ENCODE measurements at places on chromosomes 12 and 14.

DNA sequence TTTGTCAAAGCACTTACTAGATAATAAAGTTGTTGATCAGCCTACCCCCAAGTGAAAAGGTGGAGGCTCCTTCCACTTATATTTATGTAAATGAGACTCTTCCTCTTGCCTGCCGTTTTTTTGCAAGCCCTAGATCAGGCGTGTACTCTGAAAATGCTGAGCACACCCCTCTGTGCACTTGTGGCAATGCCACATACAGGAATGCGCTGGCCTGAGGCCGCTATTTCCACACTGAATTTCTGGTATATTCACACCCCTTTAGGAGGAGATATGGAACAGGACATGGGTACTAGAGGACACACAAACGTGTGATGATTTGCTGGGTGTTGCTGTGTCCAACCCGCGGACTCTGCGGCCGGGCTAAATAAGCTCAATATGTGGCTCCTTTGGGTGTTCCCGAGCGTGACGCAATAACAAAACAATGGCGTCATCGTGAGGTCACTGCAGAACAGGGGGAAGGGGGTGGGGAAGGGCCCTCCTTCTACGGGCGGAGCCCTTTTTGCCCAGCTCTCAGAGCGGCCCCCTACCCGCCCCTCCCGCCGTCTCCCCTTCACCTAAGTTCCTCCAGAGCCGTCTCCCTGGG, 554 bp upstream of the TSPAN31 start:
- no peak for DNase-seq

DNA sequence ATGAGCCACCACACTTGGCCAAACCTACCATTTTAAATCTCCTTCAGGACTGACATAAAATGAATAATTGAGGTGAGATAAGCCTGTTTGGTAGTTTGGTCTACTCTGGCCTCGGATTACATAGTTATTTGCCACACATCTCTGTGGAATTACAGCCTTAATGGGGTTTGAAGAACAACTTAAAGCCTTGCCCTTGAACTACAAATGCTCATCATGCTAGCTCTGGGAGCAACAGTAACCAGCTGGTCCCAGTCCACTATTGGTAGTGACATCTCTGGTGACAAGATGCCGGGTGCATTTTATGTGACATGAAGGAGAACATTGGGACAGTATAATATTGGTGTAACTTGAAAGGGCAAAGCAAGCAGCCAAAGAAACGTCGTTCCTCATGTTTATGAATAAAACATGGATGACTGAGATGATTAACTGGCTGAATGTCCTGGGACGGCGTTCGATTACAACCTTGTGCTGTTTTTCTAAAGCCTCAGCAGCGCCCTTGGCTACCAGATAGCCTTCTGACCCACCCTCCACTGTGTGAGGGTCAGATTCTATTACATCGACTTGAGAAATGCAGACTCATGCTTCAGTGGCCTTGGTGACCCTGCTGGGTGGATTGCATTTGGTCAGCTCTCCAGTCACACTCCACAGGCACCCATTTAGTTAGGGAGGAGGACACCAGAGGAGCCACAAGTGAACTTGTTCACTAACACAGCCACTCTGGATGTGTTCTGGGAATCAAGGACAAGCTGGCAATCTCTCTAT, 41.5 kb downstream of the BEST3 start:
- DNase-seq: no peak

- DNase-seq: no peak
Observed at GRCh38 chr12:26271889-26272492, 76.6 kb downstream of the SSPN start.

- DNase-seq: no peak
Observed at GRCh38 chr14:65485516-65485915, 73.0 kb downstream of the FUT8 start.

GRCh38 chr12:2750185-2750584, 44.6 kb upstream of the FKBP4 start:
- no peak for DNase-seq

DNA sequence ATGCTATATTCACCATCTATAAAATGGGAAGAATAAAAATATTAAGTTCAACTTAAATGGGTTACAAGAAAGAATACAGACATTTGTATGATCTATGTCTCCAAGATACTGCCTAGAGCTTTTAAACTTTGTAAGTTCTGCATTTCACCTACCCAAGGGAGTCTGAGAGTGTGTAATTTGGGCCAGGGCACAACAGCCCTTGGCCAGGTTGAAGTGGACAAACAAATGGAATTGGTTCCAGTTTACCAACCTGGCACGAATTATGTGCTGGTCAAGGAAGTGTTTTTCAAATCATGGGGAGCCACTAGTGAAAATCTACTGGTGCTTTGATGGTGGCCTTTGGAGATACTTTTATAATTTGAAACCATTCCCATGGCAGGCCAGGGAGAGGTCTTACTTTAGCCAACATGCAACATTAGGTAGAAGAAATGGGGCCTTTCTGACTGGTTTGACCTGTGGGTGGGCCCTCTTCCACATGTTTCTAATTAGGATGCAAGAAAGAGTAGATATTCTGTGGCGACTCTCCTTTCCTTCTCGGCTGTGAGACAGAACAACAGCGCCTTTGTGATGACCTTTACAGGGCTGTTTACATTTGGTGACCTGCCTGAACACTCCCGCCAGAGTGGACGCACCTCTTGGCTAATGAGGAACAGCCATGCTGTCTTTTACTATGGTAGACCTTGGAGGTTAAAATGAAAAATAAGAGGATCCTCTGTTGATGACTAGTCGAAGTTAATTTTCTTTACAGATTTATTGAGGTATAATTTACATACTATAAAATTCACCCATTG, 476.6 kb downstream of the ZFP36L1 start:
- DNase-seq: no peak

DNA sequence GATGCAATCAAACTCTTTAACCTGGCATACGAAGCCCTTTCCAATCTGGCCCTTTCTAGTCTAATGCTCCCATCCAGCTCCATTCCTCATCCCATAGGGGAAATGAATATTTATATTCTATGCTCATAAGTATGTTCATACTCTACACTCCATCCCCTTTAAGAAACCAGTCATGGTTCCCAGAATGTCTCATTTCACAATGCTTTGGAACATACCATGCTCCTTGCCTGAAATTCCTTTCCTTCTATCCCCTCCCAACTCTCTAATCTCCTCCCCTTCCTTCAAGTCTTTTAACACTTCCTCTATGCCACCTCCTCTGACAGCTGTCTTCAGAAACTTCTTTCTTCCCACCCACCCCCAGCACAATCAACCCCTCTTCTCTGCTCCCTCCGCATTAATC, 207.0 kb upstream of the CAND1 start:
- DNase-seq: no peak

- no peak for DNase-seq
Observed at GRCh38 chr12:51951843-51952722, 584 bp downstream of the ACVR1B start.

- DNase-seq: no peak
Observed at GRCh38 chr12:75479963-75480461, 543 bp upstream of the GLIPR1 start.

DNA sequence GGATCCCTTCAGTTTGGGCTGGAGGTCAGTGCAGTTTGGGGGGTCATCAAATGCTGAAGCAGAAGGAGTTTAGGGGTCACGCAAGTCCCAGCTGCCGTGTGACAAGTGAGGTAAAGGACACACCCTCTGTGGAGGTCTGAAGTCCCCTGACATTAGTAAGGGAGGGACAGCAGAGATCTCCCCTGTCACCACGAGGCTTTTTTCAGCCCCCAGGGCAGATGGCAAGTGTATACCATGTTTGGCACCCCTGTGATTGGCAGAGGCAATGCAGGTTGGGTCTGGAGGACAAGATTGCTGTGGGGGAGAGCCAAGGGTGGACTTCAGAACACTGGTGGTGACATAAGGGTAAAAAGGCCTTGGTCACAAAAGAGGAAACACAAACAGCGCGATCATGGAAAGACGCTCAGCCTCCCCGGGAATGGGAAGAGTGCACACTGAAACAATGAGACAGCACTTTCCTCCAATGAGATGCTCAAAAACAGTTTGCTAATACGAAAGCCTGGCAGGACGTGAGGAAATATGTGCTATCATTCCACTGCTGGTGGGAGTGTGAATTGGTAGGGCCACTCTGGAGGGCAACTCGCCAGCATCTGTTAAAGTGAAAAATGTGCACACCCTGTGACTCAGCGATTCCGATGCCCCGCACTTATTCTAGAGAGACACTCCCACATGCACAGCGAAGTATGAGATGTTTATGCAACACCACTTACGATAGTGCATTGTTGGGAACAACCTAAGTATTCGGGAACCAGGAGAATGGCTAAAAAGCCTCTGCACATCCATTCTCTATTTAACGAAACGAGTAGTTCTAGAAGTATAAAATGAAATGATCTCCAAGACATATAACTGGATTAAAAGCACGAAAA, 14.4 kb upstream of the CD27 start:
- no peak for DNase-seq

DNA sequence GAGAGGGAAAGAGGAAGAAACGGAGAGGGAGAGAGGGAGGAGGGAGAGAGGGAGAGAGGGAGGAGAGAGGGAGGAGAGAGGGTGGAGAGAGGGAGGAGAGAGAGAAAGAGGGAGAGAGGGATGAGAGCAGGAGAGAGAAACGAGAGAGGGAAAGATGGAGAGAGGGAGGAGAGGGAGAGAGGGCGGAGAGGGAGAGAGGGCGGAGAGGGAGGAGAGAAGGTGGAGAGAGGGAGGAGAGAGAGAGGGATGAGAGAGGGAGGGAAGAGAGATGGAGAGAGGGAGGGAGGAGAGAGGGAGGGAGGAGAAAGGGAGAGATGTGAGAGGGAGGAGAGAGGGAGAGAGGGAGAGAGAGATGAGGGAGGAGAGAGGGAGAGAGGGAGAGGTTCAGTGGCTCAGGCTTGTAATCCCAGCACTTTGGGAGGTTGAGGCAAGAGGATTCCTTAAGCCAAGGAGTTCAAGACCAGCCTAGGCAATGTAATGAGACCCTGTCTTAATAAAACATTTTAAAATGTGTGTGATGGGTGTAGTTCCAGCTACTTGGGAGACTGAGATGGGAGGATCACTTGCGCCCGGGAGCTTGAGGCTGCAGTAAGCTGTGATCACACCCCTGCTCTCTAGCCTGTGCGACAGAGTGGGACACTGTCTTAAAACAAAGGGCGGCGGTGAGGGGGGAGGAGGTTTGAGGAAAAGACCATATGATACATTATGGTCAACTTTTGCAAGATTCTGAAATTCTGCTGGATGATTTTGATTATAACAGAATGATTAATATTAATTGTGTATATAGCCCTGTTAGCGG, 21.3 kb upstream of the SNRPF start:
- no peak for DNase-seq

DNA sequence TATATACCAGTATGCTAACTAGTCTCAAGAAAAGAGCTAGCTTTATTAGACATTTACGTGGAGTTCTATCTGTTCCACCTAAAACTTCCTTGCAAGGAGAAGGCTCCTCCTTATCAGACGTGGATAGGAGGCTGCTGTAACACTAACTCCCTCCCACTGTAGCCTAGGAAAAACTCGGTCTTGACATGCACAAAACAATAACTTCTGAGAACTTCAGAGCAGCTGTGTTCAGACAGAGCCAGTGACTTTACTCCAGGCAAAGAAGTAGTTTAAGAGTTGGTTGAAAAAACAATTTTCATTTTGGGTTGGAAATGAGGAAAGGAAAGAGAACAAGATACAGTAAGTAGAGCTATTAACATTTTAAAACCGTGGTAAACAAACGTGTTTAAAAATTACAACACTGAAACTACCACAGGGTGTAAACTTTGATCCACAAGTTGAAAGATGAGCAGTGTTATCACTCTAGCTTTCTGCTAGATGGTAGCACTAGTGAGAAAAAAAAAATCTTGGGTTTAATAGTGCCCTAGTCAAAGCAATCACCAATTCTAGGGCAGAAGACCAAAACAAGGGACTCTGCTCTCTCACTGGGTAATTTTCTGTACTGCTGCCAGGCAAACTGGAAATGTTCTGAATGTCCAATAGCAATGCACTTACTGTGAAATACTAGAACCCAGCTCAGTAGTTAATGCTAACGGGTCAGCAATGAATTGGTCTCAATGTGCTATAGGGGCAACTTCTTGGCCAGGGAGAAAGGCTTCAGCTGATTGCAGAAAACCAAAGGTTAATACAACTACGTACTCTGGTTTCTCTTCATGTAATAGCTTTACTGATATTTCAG, 2.4 kb downstream of the ATF7 start:
- DNase-seq: no peak

DNA sequence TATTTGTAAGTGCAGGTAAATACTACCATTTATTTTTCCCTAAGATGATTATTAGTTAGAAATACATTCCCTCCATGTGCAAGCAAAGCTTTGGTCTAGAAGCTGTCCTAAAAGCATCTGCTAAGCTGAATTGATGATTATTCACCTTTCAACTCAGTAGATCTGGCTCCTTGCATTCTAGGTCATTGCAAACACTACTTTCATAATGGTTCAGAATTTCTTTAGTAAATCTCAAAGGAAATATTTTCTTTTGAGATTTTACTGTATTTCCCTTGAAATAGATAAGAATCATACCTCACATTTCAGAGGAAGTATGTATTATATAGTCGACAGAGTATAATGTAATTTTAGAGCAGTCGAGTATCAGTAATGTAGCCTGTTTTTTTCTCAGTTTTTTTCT, 2.4 kb downstream of the ETNK1 start:
- no peak for DNase-seq

GRCh38 chr12:109089683-109090082, 3.6 kb downstream of the ALKBH2 start:
- DNase-seq: no peak

- no peak for DNase-seq
Observed at GRCh38 chr14:102183886-102184285, 44.2 kb downstream of the WDR20 start.

DNA sequence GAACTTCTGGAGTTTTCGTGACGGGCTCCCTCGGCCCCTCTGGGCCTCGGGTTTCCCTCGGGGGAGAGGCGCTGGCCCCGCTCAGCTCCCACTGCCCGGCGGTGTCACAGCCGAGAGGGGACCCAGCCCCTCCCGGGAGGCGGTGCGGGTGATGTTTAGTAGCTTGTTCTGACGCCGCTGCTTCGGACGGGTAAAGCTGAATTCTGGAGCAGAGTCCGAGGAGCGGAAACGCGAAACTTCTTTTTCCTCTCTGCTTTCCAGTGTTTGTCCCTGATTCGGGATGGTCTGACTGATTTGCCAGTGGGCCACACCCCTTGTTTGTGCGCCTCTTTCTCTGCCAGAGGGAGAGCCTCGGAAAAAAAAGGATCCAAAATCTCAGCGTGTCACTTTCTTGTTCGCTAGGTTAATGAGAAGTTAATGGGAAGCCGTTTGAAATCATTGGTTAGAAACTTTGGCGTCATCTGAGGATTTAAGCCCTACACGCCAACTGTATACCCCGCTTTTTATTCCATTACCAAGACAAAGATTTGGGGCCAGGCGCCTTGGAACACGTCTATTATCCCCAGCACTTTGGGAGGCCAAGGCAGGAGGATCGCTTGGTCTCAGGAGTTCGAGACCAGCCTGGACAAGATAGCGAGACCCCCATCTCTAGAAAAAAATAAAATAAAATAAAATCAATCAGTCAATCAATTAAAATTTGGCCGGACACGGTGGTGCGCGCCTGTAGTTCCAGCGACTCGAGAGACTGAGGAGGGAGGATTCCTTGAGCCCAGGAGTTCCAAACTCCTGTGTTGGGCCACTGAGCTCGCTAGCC, 756 bp downstream of the TULP3 start:
- DNase-seq: no peak

All from stimulated activated CD4-positive, alpha-beta T cell treated with anti-CD3 and anti-CD28 coated beads, Interleukin-1b, Interleukin-23, amount 100 ng/mL, for 1 hour (primary cell).